ENCODE measurements at places on chromosomes 1 and 21. TPM values are rescaled to one million over a fixed set of nuclear protein-coding genes. Genes with fewer than 3 reads are reported as not detected.

DNA sequence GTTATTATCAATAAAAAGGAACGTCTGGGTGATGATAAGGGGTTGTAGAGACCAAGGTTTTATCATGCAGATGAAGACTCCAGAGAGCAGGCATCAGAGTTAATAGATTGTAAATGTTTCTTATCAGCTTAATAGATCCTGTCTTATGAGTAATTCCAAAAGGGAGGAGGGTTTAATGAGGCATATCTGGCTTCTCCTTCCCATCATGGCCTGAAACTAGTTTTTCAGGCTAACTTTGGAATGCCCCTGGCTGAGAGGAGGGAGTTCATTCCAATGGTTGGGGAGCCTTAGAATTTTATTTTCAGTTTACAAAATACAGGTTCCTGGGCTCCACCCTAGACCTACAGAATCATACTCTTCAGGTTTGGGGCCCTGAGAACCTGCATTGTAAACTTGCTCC, 13.5 kb downstream of the PLA2G2D start:
- no peak for DNase-seq

The PTPRC gene
- 4.6 TPM for polyA plus RNA-seq

GRCh38 chr1:30314591-30314990, 408.8 kb downstream of the MATN1 start:
- DNase-seq: no peak

GRCh38 chr1:177848577-177848976, 121.3 kb downstream of the SEC16B start:
- DNase-seq: no peak

GRCh38 chr1:52041551-52042185, 8.1 kb upstream of the KTI12 start:
- no peak for DNase-seq

Data from left kidney (tissue), 8 donors.